ENCODE measurements at places on chromosomes 7 and 10. TPM values are rescaled to one million over a fixed set of nuclear protein-coding genes. Genes with fewer than 3 reads are reported as not detected.

EPC1 gene
- total RNA-seq: 14.8 TPM

FZD1 gene
- 8.3 TPM for total RNA-seq

ELFN1 gene
- total RNA-seq: 0.74 TPM

VIPR2 gene
- total RNA-seq: not detected

PDE6C gene
- total RNA-seq: not detected

MYL10 gene
- total RNA-seq: not detected

TRDMT1 gene
- 3.3 TPM for total RNA-seq

GRID1 gene
- 0.09 TPM for total RNA-seq

VTI1A gene
- 33.9 TPM for total RNA-seq

FGF8 gene
- total RNA-seq: not detected

TMEM139 gene
- not detected for total RNA-seq

ACTL6B gene
- total RNA-seq: not detected

JCAD gene
- total RNA-seq: 91.2 TPM

DYNC1I1 gene
- 0.69 TPM for total RNA-seq

GIMAP5 gene
- total RNA-seq: not detected

DDX56 gene
- total RNA-seq: 48.2 TPM

CNNM1 gene
- 0.14 TPM for total RNA-seq

STEAP2 gene
- 9.2 TPM for total RNA-seq

ANKRD2 gene
- total RNA-seq: 0.89 TPM

PDK4 gene
- total RNA-seq: under 0.01 TPM

CXCL12 gene
- total RNA-seq: 5.6 TPM

VAX1 gene
- not detected for total RNA-seq

PPP1R9A gene
- 0.51 TPM for total RNA-seq

CAV1 gene
- total RNA-seq: 57.0 TPM

NXPH1 gene
- total RNA-seq: not detected

NPFFR1 gene
- total RNA-seq: not detected

CNTNAP2 gene
- total RNA-seq: 3.6 TPM

PSTK gene
- total RNA-seq: 5.0 TPM

TEX47 gene
- total RNA-seq: not detected

GHITM gene
- total RNA-seq: 167 TPM

CAV2 gene
- total RNA-seq: 42.5 TPM

ZP3 gene
- 0.89 TPM for total RNA-seq

CALML5 gene
- total RNA-seq: not detected

CPN1 gene
- not detected for total RNA-seq

NPSR1 gene
- not detected for total RNA-seq

BRI3 gene
- total RNA-seq: 30.3 TPM

HKDC1 gene
- total RNA-seq: 0.59 TPM

FAM180A gene
- total RNA-seq: 7.2 TPM

NRCAM gene
- 0.28 TPM for total RNA-seq

NME8 gene
- not detected for total RNA-seq

DDX21 gene
- total RNA-seq: 57.3 TPM

TFAM gene
- 14.8 TPM for total RNA-seq

MKX gene
- 2.7 TPM for total RNA-seq

ZNF804B gene
- total RNA-seq: not detected

BPGM gene
- total RNA-seq: 19.3 TPM

OR2A7 gene
- not detected for total RNA-seq

CPED1 gene
- total RNA-seq: 12.8 TPM

ZC3HAV1L gene
- total RNA-seq: 20.2 TPM

PTER gene
- 8.9 TPM for total RNA-seq

TPK1 gene
- 0.59 TPM for total RNA-seq

MCMBP gene
- total RNA-seq: 50.6 TPM

HPS1 gene
- 29.3 TPM for total RNA-seq

FLNC gene
- total RNA-seq: 226 TPM

MRPS33 gene
- total RNA-seq: 31.8 TPM

Data from smooth muscle cell of the umbilical artery (primary cell).